ENCODE measurements at places on chromosomes 6 and 20. TPM values are rescaled to one million over a fixed set of nuclear protein-coding genes. Genes with fewer than 3 reads are reported as not detected.

The CRIP3 gene
- 6.2 TPM for polyA plus RNA-seq

The COL19A1 gene
- polyA plus RNA-seq = 0.37 TPM

The HAO1 gene
- not detected for polyA plus RNA-seq

The POU5F1 gene
- 0.72 TPM for polyA plus RNA-seq

The NAPB gene
- 24.8 TPM for polyA plus RNA-seq

The MKKS gene
- polyA plus RNA-seq = 29.0 TPM

The CLVS2 gene
- 0.10 TPM for polyA plus RNA-seq

DNA sequence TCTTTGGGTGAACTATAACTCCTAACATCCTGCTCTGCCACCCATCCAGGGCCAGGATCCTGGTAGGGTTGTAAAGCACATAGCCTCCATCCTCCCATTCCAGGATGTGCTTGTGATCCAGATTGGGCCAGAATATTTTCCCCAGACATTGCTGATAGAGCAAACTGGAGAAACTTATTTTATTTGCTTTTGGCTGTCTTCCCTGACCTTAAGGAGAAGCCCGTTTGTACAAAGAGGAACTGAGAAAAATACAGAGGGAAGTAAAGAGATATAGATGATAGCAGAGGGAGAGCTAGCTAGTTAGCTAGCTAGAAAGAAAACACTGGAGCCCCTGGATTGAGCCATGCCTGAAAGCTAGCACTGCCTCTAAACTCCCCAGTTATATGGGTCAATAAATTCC lies 9.0 kb upstream of the HDAC2 start:
- DNase-seq = no peak

- no peak for DNase-seq
These were observed 131.6 kb upstream of the ESR1 start for GRCh38 chr6:151675746-151676459.

DNA sequence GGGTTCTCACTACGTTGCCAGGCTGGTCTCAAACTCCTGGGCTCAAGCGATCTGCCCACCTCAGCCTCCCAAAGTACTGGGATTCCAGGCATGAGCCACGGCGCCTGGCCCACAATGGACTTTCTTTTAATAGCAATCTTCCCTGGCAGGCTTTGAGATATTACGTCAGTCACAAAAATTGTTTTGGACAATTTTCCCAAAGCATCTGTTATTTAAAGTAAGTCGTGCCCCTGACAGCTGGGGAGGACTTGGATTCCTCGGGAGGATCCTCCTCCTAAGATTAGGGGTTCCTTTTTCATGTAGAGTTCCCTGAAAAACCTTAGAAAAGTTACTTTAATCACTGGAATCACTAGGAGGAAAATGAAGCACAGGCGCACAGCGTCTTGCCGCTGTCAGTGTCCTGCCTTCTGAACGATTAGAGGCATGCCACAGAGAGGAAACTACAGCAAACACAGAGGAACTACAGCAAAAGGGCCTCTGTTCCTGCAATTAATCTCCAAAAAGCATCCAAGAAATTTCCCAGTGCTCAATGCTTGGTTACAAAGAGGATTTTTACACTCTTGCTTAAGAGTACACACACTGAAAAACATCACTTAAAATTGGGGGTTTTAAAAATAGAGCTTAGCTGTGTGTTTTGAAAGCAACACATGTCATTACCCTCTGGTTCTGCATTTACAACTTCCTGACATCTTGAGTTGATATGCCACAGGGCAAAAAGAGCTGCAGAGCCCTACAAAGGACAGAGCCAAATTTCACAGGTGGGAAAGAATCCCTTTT lies 4.5 kb downstream of the ACSS1 start:
- DNase-seq = peak; percentile 81

- DNase-seq = no peak
These were observed 41.9 kb upstream of the CTNNBL1 start for GRCh38 chr20:37651932-37652331.

- no peak for DNase-seq
These were observed 17.6 kb downstream of the HLA-DOB start for GRCh38 chr6:32799168-32799567.

- no peak for DNase-seq
These were observed 54.3 kb upstream of the BMP6 start for GRCh38 chr6:7671581-7671980.

DNA sequence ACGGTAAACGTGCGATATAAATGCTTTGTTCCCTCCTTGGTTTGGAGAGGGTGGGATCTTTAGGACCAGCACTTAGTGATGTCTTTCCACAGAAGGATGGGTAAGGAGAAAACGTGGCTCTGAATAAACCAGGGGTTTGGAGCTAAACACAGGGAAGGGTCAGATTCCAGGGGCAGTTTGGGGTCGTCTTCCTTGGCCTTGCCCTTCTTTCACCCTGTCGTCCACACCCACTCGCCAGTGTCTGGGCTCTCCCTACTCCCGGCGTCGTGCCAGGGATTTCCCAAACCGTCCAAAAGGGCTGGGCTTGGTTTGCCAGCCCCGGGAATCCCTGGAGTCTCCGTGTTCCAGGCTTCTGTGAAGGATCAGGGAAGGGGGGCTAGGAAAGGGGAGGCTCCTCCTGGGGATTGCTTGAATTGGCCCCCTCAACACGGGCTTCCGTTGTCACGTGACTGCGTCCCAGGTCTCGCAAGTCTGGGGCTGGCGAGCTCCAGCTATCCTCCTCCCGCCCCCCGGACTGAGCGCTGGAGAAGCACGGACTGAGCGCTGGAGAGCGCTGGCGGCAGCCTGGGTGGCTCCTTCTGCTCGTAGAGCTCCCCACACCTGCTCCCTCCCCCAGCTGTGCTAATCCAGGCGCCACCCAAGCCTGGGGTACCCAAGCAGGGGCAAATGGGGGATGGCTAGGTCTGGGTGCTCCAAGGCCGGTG lies 9.4 kb upstream of the ARMC12 start:
- peak; percentile 80 for DNase-seq

- DNase-seq = no peak
These were observed 58.1 kb upstream of the SNAP91 start for GRCh38 chr6:83767033-83767432.

DNA sequence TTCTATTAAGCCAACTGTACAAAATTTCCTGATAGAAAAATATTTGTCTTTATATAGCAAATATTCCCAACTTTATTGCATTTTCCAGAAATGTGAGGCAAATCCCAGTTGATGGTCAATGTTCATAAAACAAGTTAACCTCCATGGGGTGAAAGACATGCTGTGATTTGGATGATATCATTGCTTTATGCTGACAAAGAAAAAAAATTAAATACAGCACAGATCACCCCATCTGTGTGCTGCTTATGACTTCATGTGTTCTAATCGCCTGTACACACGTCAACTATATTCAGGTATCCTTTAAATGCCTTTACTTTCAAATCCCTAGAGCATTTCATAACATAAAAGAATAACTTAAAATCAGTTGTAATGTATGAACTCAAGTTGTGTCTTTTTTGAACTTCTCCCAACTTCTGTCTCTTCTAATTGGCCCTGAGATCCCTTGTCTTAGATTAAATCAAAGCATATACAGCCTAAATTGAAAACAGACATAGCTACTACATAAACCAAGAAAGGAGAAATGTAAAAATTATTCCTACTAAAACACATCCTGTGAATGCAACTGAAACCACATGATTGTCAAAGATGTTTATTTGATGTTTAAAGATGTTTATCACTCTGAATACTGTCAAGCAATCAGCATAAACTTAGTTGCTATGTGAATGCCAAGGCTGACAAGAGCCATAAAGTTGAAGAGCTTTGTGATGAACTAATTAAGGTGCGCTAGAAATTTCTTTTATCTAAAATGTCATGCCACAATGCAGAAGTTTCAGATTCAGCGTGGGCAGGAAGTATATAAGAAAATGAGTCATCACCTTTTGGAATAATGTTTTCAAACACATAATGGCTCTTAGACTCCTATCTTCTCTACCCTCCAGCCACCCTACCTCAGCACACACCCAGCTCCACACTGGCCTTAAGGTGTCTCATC lies 68.7 kb downstream of the FILIP1 start:
- DNase-seq = no peak

DNA sequence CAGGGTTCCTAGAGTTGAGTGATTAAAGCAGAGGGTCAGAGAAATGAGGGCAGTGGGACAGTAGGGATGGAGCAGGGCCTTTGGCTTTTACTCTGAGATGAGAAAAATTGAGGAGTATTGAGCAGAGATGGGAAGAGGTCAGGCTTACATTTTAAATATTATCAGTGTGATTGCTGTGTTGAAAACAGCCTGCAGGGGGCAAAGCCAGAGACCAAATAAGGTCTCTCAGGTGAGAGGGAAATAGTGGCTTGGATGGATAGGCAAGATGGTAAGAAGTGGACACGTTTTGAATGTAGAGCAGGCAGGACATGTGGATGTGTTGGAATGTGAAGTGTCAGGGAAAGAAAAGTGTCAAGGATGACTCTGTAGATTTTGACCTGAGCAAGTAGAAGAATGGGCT lies 105.0 kb upstream of the MAP3K7 start:
- no peak for DNase-seq

DNA sequence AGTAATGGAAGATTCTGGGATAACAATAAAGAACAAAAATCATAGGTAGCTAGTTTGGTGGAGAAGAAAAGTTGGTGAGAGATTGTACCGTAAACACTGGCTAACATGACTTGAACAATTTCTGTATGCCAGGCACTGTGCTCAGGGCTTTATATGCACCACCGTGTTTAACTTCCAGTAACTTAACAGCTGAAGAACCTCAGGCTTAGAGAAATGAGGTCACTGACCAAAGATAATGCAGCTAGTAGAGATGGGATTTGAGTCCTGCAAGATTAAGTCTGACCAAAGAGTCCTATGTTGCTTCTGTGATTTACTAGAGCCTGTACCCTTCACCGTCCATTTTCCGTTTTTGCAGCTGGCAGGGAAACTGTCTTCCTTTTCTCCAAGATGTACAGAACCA lies 2.7 kb downstream of the CSTF1 start:
- DNase-seq = no peak

GRCh38 chr6:161048641-161049040 lies 57.1 kb downstream of the MAP3K4 start:
- no peak for DNase-seq

DNA sequence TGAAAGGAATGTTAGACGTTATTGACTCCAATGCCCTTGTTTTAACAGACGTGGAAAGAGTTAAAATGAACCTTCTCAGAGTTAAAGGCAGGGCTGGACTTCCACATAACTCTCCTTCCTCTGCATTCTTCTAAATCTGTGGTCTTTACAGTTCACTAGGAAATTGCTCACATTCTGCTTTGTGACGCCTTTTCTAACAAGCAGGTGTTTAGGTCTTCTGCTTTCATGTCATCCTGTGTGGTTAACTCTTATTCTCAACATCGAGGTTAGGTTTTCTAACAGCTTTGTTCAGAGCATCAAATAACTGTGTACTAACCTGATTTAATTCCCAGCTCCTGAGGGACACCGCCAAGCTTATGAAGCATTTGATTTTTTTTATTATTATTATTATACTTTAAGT lies 81.3 kb upstream of the NT5E start:
- no peak for DNase-seq

DNA sequence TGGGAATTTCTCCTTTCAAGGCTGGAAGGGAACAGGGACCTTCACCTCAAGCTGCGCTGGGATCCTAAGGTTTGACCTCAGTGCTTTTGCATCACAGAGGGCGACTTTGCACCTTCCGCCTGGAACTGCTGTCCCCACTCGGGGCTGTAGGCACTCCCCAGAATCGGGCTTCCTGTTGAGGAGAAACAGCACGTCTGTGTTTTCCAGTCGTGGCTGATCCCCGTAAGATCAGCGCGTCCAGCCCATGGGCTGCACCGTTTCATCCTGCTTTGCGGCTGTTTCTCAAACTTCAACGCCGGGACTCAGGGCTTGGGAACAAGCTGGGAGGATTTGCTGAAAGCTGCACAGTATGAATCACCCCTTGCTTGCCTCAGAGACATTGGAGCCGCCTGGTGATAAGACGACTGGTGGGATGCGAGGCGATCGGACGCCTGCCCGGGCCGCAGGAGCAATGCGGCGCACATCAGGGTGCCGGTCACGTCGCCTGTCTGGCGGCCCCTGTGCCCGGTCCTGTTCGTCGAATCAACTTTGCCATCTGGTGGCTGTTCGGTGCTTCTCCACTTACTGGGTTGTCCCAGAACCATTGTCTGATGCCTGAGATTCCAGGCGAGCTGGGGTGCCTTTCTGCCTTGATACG lies 53.6 kb upstream of the FRMD1 start:
- peak; percentile 75 for DNase-seq

DNA sequence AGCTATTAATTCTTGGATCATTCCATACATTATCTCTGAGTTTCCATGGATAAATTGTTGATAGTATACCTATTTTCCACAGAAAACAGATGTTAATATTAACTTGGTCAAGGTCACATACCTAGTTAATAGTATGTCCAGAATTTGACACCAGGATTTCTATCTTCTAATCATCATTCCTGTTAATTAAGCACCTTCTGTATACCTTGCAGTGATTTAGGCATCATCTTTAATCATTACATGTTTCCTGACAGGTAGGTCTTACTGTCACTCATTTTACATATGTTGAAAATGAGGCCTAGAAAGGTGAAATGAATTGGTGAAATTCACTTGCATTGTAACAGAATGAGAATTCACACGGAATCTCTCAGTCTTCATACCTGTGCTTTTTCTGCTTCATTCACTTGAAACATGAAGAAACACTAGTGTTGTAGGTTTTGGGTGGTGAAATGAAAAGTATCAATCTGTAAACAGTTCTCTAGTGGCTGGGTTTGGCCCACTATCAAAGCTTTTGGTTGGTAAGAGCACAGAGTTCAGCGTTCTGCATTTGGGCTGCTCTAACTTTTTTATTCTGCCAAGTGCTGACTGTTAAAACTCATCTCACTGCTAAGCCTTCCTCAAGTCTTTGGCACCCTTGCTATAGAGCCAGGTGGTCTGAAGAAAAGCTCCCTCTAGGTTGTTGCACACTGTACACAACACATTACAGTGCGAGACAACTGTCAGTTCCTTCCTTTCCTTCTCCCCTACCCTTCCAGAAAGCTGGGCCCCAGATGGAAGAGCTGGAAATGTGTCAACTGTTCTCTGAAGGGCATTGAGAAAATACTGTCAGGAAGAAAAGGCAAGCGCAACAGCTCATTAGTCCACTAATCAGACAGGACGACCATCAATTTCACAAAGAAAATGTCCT lies 57.8 kb upstream of the C20orf144 start:
- no peak for DNase-seq

All from right lung (tissue), 10 donors.